Stimulated activated CD4-positive, alpha-beta T cell treated with anti-CD3 and anti-CD28 coated beads, Interleukin-4, amount 100 ng/mL, for 4 hours (primary cell): ENCODE measurements at places on chromosomes 16 and 17.

DNA sequence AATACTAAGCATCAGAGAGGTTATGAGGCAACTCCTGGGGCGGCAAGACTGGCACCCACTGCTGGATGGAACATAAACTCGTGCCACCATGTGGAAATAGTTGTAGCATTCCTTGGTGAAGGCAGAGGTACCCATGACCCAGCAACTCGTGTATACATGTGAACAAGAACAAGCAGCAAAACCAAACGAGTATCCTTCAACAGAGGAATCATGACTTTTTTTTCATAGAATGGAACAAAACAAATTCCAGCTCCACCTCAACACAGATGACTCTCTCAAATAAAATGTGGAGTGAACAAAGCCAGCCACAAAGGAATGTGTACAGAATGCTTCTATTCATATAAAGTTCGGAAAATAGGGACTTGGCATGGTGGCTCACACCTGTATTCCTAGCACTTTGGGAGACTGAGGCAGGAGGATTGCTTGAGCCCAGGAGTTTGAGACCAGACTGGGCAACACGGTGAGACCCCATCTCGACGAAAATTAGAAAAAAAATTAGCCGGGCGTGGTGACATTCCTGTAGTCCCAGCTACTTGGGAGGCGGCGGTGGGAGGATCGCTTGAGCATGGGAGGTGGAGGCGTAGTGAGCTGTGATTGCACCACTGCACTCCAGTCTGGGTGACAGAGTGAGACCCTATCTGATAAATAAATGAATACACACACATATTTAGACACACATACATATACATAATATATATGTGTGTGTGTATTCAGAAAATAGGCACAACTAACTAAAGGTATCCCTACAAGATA, 35.3 kb downstream of the B9D1 start:
- no peak for DNase-seq

DNA sequence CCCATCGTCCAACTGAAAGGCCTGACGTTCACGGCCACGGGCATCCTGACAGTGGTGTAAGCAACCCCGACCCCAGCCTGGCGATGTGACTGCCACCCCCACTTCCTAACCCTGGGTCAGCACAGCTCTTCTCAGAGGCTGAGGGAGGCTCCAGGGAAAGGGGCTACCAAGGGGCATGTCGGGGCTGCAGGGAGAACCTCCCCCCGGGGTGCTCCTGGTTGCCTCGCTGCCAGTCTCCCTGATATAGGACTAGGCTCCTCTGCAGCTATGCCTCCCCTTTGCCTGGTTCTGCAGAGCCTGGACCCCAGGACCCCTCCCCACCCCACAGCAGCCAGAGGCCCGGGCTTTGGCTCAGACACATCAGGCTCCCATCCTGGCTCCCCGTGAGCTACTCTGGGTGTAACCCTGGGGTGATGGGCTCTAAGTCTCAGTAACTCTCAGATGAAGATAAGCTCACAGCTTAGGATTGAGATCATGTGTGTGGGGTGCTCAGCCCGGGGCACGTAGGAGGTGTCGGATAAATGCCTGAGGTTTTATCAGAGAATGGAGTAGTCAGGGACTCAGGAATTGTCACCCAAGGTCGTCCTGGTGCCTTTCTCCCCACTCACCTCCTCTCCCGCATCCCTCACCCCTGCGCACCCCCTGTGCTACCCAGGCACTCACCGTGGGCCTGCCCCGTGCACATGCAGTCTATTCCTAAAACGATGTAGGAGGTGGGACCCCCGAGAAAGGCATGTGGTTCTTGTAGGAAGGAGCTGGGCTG, 10.6 kb downstream of the ITGAD start:
- DNase-seq, result no peak

DNA sequence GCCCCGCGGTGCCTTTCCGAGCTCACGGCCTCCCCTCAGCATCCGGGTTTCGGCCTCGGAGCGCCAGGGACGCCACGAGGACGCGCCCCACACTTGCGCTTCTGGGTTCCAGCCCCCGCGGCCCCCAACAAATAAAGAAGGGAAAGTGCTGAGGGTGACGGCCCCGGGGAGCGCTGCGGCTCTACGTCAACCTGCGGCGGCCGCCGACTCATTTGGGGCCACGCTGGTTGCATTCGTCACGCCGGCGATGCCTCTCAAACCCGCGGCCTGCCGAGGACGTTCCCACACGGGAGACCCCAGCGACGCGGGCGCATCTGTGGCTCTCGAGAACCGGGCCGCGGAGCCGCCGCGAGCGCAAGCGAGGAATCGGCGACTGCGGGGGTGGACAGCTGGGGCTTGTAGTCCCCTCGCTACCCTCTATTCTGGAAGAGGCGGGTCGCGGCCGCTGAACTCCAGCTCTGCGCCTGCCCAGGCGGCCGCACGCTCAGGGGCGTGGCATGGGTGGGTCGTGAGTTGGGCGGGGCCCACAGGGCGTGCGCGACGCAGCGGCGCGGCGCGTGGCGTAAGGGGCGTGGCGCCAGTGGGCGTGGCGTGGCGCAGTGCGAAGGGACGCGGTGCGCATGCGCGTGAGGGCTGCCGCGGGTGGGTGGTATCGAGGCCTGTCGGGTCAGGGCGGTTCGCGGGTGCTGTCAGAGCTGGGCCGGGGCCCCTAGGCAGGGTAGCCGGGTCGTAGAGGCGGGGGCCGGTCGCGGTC, at the start of gene AMZ2:
AMZ2 (plus strand) TSS at position 599 of the 754 bp plus-strand sequence. CDS start 2,145 bp downstream, outside the sequence.
- DNase-seq, result peak; percentile 94

- DNase-seq, result no peak
Measured at GRCh38 chr17:8580952-8581658, 49.4 kb downstream of the MYH10 start.

DNA sequence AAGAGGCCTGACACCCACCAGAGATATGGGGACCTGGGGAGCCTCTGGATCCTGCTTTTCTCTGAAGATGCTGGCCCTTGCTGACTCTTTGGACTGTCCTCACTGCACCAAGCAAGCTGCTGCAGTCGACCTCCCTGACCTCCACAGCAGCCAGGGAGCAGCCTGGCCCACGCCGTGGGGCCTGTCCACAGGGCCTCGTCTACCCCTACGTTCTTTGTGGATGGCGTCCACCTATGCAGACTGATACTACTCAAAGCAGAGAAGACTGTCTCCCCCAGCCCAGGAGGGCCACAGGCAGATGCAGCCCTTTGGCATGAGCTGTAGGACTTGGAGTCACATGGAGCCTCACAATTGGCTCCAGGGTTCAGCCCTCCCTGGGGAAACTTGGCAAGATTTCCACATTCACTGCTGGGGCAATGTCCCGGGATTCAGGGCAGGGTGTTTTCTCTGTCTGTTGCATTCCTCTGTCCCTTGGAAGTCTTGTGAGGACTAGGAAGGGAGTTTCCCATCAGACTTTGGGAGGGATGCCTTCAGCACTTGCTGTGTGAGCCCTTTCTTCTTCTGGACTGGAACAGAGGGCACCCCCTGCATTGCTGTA, 152.2 kb downstream of the NTN1 start:
- DNase-seq, result no peak

- no peak for DNase-seq
Measured at GRCh38 chr16:529012-529575, 1.6 kb downstream of the CAPN15 start.

GRCh38 chr17:50621574-50622031, 13.1 kb upstream of the ABCC3 start:
- no peak for DNase-seq

DNA sequence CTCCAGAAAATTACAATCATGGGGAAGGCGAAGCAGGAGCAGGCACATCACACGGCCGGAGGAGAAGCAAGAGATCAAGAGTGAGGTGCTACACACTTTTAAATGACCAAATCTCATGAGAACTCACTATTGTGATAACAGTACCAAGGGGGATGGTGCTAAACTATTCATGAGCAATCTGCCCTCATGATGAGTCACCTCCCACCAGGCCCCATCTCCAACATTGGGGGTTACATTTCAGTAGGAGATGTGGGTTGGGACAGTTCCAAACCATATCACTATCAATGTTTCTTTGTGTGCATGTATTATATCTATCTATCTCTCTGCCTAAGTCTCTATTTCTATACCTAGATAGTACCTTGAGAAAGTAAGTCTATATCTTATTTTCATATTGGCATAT, 724.8 kb downstream of the CDH11 start:
- no peak for DNase-seq

GRCh38 chr17:79970576-79971068, 65.0 kb downstream of the TBC1D16 start:
- DNase-seq, result no peak

GRCh38 chr17:27601069-27601974, 29.7 kb upstream of the LGALS9 start:
- DNase-seq, result peak; percentile 69

DNA sequence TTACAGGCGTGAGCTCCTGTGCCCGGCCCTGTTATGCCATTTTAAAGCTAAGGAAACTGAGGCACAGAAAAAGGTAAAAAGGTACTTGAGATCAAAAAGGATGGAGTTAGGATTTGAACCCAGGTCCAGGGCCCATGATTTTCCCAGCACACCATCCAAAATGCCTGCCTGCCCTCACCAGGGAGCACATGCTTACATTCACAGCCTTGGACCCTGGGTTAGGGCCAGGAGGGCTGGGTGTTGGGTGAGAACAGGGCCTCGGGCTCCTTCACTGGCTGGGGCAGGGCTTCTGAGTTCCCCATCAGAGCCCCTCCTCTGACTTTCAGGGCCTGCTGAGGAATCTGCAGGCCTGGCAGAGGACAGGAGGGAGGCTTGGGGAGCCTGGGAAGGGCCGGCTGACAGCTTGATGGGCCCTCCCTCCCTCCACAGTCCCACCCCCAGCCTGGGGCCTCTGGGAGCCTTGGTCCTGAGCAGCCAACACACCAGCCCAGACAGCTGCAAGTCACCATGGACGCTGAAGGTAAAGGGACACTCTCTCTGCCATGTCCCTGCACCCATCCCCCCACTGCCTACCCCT, at the start of gene QPRT:
QPRT (plus strand) TSS at position 490 of the 577 bp plus-strand sequence; CDS start at position 508, 18 bp downstream.
- DNase-seq, result no peak

GRCh38 chr17:79695797-79696609, 34.7 kb upstream of the ENPP7 start:
- no peak for DNase-seq

DNA sequence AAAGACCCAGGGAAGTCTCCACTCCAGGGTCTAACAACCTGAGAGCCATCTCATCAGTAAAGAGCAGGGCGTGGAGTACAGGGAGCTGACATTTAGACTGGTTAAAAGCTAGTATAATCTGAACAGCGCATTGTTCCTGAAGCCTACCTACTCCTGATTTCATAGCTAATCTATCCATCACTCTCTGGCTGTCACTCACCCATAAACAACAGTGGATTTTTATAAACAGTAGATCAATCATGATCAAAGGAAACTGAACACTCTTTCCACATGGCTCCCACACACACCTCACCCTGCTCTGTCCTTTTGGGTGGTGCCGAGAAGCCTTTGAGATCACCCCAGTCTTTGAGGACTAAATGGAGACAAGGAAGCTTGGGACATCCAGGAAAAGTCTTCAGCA, 13.0 kb upstream of the COG1 start:
- no peak for DNase-seq

- no peak for DNase-seq
Measured at GRCh38 chr17:51645056-51645455, 384.7 kb downstream of the UTP18 start.

- no peak for DNase-seq
Measured at GRCh38 chr16:9599415-9600120, 508.1 kb downstream of the HAPSTR1 start.

GRCh38 chr16:9256196-9256595, 164.8 kb downstream of the HAPSTR1 start:
- no peak for DNase-seq

DNA sequence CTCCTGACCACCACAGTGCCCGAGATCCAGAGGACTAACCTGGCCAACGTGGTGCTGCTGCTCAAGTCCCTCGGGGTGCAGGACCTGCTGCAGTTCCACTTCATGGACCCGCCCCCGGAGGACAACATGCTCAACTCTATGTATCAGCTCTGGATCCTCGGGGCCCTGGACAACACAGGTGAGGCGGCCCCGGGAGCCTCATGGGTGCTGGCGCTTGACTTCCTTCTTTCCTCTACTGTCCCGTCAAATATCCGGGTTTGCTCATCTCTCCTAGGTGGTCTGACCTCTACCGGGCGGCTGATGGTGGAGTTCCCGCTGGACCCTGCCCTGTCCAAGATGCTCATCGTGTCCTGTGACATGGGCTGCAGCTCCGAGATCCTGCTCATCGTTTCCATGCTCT, 13.7 kb downstream of the DHX38 start:
- no peak for DNase-seq
